ENCODE measurements at places on chromosomes 12 and 14. TPM values are rescaled to one million over a fixed set of nuclear protein-coding genes. Genes with fewer than 3 reads are reported as not detected.

GRCh38 chr14:54749180-54749579 is 153.4 kb downstream of the GCH1 start:
- no peak for DNase-seq
- no peak overlapping the region for H3K4me3 ChIP-seq
- no peaks in the 10 kb centered on the region for H3K4me1 ChIP-seq

GRCh38 chr12:51421266-51421884 is 3.3 kb upstream of the SLC4A8 start:
- no peaks in the 10 kb centered on the region for H3K27me3 ChIP-seq
- DNase-seq: peak; percentile 58
- no peaks in the 10 kb centered on the region for H3K36me3 ChIP-seq

CLEC4E gene
- not detected for total RNA-seq

GRCh38 chr14:21308132-21308478 is 28.2 kb downstream of the RPGRIP1 start:
- H3K36me3 ChIP-seq: no peaks in the 10 kb centered on the region
- H3K4me3 ChIP-seq: peak overlapping the region; percentile 70
- no peaks in the 10 kb centered on the region for H3K27me3 ChIP-seq
- H3K4me1 ChIP-seq: peaks cover 18% of the 10 kb centered on the region
- H3K27ac ChIP-seq: peak overlapping the region; percentile 80
- no peak for DNase-seq

GRCh38 chr14:71933001-71933587 is 865 bp downstream of the RGS6 start:
- H3K4me3 ChIP-seq: peak overlapping the region; percentile 51
- H3K36me3 ChIP-seq: no peaks in the 10 kb centered on the region
- H3K4me1 ChIP-seq: peaks cover 18% of the 10 kb centered on the region
